ENCODE measurements at places on chromosomes 2 and 18. TPM values are rescaled to one million over a fixed set of nuclear protein-coding genes. Genes with fewer than 3 reads are reported as not detected.

Gene DSEL
- total RNA-seq, result not detected

Gene PRSS56
- total RNA-seq, result not detected

Gene NYAP2
- total RNA-seq, result not detected

Gene GREB1L
- not detected for total RNA-seq

Gene LOXHD1
- 0.05 TPM for total RNA-seq

Gene GDF7
- not detected for total RNA-seq

Gene STEAP3
- total RNA-seq, result 0.05 TPM

Gene IGFBP2
- total RNA-seq, result 11.3 TPM

Data from T-helper 1 cell treated with Interleukin-12 subunit alpha and Interleukin-12 subunit beta and Interleukin-4 antibody, amounts not matched to agents 30 ng/mL and 1 ng/mL, for 36 hours (primary cell).